ENCODE measurements at places on chromosomes 16 and 17. TPM values are rescaled to one million over a fixed set of nuclear protein-coding genes. Genes with fewer than 3 reads are reported as not detected.

The CD300LB gene
- not detected for polyA plus RNA-seq

The SHBG gene
- polyA plus RNA-seq = not detected

The RNU2-1 gene
- polyA plus RNA-seq = not detected

The SDR42E1 gene
- polyA plus RNA-seq = 0.46 TPM

DNA sequence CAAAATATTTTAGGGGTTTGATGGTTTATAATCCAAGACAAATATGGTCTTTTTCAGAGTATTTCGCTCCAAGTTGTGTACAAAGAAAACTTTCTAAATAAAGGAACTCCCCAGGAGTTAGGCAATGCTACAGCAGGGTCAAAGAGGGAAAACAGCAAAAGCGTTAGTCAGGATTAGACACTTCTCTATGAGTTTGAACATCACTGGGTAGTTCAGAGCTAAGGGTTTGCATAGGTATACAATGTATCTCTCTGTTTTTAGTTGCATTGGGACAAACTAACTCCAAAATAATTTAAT, 34.8 kb downstream of the FAM20A start:
- no peak for DNase-seq

GRCh38 chr16:51306886-51307595, 156.0 kb upstream of the SALL1 start:
- DNase-seq = no peak

- DNase-seq = no peak
These were observed 18.5 kb upstream of the NTN1 start for GRCh38 chr17:9002606-9003354.

- DNase-seq = peak; percentile 75
These were observed 222.7 kb upstream of the CIBAR2 start for GRCh38 chr16:85334718-85335583.

GRCh38 chr17:61247439-61247838, 152.2 kb upstream of the TBX2 start:
- no peak for DNase-seq

- DNase-seq = no peak
These were observed 24.8 kb downstream of the CYB5D2 start for GRCh38 chr17:4167786-4168185.

DNA sequence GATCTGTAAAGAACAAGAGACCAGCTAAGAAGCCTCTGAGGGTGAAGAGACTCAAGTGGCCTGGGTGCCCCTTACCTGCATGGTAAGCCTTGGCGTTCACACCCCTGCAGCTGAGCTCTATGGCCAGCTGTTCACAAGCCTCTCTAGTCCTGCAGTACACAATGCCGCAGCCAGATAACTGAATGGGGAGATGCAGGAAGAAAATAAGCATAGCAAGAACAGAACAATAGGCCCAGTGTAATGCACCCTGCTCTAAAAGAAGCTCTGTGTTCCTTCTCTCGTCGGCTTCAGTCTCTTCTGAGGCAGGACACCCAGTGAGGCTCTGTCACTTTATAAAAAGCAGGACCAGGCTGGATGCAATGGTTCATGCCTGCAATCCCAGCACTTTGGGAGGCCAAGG, 5.4 kb downstream of the RECQL5 start:
- DNase-seq = no peak
